ENCODE measurements at places on chromosomes 7 and 10.

- DNase-seq, result no peak
These were observed 3.5 kb downstream of the MKRN1 start for GRCh38 chr7:140475747-140476333.

DNA sequence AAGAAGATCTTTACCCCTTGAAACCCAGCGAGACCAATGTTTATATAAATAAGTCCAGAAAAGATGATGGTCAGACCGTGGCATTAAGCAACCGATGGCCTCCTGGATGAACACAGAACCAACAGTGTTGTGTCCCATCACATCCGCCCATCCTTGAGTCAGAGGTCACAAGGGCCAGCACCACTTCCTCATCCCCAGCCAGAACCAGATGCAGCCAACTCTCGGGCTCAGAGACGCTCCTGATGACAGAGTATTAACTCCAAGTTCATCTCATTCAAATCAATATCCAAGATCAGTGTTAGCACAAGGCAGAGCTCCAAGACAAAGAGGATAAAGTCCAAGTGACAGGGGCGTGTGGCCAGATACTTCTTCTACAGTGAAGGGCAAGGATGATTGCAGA lies 63.5 kb downstream of the FAM53B start:
- no peak for DNase-seq

DNA sequence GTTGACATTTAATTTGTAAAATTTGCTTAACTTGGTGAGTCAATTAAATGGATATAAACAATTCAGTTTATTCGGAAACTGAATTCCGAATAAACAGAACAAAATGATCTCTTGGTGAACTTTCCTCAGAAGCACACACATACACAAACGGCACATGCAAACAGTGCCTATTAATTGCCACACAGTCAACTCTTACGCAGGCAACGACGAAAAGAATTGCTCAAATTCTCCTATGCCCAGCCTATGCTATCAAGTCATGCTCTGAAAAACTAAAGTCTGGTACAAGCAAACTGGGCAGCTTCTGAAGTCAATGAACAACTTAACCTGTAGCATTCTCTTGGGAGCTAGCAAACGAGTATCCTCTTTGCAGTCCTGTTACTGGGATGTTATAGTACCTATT lies 38.8 kb upstream of the ASL start:
- no peak for DNase-seq

GRCh38 chr10:123655751-123656150 lies 10.4 kb upstream of the GPR26 start:
- DNase-seq, result no peak

- no peak for DNase-seq
These were observed 128.4 kb upstream of the PPP2R2D start for GRCh38 chr10:131772441-131772840.

- DNase-seq, result no peak
These were observed 2.9 kb upstream of the CD36 start for GRCh38 chr7:80635533-80635932.

DNA sequence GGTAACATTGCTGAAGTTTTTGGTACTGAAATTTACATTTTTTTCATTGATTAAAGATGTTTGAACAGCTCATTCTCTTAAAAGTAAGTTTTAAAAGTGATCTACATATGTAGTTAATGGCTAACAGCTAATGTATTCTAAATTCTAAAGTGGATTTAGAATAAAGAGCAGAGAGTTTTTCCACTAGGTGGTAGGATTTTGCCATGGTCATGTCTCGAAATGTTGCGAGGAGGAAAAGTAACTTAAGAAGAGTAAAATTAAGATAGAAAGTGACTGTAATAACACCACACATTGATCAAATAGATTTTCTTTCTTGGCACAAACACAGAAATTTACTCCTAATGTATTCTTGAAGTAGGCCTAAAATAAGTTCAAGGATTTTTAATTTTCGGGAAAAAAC lies 19.8 kb downstream of the LSMEM1 start:
- no peak for DNase-seq

GRCh38 chr10:18293536-18294510 lies 153.6 kb downstream of the CACNB2 start:
- DNase-seq, result no peak

- DNase-seq, result no peak
These were observed 1.3 kb upstream of the SORCS3 start for GRCh38 chr10:104639590-104640338.

DNA sequence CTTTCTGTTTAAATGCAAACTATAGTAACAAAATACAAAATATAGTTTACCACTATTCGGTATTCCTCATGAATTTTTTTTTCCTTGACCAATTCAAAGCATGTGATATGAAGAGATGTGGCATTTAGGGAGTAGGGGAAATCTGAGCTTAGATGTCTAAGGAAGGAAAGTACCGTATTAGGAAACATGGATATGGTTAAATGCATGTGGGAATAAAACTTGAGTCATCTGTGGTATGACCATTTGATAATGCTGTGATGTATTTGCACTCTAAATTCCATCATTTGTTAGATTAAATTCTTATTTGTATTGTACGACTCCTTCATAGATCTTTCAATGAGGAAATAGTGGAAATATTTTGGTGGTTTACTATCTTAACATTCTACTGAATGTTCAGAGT lies 19.7 kb downstream of the AHR start:
- DNase-seq, result no peak

DNA sequence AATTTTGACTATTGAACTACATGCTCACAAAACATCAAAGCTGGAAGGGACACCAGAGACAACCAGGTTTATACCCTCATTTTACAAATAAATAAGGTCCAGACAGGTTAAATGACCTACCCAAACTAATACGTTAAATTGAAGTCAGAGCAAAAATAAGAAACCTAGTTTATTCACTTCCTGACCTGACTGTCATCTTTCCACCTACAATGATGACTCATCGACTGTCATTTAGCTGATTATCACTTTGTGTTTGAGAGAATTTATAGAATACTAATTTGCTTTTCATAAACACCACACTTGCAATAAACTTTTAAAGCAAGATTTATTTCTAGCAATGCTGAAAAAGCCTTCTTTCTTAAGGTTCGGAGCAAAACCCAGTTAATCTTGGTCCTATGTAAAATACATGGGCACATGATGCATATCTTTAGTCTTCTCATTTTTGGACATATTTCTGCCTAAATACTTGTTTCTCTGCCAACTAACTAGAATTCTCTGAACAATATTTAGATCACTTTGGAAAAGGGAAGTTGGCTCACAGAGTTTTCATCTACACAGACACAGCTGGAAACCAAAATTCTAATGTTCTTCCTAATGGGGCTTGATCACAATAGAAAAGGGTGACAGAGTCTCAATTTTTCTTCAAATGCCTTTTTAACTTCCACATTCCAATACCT lies 16.7 kb upstream of the LRRN3 start:
- no peak for DNase-seq

DNA sequence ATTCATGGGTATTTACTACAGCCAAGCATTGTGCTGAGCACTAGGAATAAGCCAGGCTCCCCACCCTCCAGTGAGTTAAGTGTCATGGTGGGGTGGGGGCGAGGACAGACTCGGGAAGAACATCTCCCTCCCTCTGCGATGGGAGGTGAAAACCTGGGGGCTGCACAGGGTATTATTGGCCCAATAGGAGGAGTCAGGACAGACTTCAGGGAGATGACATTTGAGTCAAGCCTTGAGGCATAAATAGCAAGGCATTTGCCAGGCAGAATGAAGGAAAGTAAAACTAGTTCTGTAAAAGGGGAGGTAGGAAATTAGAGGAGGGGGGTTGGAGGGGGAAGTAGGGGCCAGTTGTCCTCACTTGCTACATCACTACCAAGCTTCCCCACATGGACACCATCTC lies 18.9 kb downstream of the NKX2-3 start:
- DNase-seq, result no peak

GRCh38 chr10:99775850-99776249 lies 6.6 kb upstream of the ABCC2 start:
- DNase-seq, result no peak

- no peak for DNase-seq
These were observed 129.8 kb downstream of the SEC23IP start for GRCh38 chr10:120022357-120022756.

GRCh38 chr10:47450442-47450841 lies 33.5 kb downstream of the ANXA8 start:
- no peak for DNase-seq

GRCh38 chr10:22704942-22705341 lies 9.4 kb downstream of the PIP4K2A start:
- no peak for DNase-seq

DNA sequence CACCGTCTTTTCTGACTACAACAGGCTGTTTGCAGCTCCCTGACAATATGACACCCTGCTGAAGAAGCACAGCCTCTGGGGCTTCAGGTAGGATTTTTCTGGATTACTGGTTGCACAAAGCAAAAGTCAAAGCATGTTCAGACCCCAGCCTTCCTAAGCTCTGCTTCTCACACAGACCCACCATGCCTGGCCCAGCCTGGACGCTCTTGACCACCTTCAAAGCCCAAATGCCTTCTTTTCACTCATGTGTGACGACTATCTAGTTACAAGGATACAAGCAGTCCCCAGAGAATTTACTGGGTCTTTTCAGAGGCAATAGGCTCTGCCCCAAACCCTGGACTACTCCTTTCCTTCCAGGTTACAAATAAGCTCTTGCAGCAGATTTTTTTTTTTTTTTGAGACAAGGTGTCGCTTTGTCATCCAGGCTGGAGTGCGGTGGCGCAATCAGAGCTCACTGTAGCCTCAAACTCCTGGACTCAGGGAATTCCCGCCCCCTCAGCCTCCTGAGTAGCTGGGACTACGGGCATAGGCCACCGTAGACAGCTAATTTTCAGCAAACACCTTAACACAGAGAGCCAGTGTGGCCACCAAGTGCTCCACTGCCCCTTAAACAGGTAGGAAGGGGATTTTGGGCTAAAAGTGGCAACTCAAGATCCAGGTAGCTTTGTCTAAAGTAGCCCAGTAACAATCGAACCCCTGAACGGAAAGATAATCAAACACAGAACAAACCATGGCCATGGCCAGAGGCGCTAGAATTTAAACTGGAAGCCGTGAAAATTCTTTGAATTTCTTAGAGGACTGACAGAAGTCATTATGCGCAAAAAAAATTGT lies 16.2 kb downstream of the SVIL start:
- DNase-seq, result no peak

- DNase-seq, result no peak
These were observed 40.1 kb upstream of the SLC29A3 start for GRCh38 chr10:71278691-71279588.

DNA sequence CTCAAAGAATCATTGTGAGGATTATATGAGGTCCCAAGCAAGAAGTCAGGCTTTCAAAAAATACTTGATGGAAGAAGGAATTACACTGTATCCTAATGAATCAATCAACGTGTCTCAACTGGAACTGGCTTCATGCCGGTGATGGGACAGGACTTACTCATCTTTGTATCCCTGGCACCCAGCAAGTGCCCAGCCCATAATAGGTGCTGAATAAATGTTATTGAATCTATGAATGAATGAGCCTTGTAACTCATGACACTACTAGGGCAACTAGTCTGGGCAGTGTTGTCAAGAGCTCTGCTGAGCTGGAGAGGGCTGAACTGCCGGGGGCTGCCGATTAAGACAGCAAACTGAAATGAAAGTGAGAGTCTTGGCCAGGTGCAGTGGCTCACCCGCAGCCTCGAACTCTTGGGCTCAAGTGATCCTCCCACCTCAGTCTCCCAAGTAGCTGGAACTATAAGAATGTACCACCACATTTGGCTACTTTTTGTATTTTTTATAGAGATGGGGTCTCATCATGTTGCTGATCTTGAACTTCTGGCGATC lies 87.2 kb upstream of the KIF5B start:
- DNase-seq, result no peak

GRCh38 chr10:97689559-97690020 lies 2.5 kb upstream of the AVPI1 start:
- no peak for DNase-seq

DNA sequence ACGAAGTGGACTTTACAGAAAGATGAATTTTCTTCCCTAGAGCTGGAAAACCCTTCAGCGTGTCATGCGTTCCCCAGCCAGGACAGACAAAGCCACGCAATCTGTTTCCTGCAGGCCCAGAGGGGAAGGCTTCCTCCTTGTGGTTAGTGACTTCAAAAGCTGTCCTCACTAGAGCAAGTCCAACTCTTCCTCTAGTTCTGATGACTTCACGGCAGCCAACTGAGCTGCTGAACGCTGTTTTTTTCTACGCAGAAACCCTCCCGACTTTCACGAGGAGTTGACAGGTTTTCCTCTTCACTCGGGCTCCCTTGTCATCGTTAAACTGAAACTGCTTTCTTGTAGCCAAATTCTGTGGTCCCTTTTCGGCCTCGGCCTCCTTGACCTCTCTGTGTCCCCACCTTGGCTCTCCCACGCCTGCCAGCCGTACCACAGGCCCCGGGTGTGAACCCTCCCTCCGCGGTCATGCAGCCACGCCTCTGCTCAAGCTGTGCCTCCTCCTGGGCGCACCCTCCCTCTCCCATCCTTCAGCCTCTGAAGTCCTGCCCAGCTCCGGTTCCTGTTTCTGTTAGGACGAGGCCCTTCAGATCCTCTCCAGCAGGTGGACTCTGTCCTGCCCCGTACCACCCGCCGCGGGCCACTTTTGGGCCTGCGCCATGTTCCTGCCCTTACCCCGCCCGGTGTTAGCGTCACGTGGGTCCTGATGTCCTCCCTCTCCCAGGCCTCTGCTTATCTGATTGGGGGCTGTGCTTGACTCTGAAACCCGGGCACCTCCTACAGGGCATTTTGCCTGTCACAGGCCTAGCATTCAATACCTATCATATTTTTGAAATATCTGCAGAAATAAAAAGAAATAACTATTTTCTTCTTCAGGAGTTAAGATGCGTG lies 39.3 kb downstream of the CUX1 start:
- DNase-seq, result peak; percentile 76

DNA sequence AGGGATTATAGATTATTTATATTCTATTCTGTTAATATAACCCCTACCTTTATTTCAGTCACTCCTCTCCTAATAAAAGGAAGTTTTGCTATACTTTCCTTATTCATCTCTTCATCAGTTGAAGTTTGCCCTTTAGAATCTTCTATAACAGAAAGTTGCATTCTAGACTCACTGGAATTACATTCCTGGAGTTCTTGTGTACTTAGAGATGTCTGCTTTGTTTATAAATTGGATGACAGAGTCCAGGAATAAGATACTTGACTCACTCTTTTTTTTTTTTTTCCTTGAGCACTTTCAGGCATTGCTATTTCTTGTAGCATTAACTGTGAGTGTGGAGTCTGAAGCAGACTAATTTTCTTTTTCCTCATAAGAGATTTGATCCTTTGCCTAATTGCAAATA lies 640.8 kb downstream of the XPNPEP1 start:
- no peak for DNase-seq
